Stimulated activated CD8-positive, alpha-beta memory T cell treated with anti-CD3 and anti-CD28 coated beads, Interleukin-4, amount 100 ng/mL, for 24 hours (primary cell): ENCODE measurements at places on chromosomes 5 and 9.

DNA sequence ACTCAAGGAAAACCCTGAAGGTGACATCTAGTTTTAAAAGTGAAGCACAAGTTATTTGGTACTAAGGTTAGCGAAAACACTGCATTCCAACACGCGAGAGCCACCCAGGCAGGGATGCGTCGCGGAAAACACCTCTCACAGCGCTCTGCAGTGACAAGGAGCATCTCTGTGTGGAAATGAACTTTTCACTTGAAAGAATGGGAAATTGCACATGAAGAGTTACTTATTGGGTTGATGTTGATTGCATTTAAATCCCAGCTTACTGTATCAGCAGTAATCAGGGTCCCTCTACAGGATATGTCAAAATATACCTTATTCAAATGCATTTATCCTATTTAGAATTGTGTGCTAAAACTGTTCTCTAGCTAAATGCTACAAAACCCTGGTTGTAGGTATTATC is 144.4 kb downstream of the BNC2 start:
- no peak for DNase-seq

DNA sequence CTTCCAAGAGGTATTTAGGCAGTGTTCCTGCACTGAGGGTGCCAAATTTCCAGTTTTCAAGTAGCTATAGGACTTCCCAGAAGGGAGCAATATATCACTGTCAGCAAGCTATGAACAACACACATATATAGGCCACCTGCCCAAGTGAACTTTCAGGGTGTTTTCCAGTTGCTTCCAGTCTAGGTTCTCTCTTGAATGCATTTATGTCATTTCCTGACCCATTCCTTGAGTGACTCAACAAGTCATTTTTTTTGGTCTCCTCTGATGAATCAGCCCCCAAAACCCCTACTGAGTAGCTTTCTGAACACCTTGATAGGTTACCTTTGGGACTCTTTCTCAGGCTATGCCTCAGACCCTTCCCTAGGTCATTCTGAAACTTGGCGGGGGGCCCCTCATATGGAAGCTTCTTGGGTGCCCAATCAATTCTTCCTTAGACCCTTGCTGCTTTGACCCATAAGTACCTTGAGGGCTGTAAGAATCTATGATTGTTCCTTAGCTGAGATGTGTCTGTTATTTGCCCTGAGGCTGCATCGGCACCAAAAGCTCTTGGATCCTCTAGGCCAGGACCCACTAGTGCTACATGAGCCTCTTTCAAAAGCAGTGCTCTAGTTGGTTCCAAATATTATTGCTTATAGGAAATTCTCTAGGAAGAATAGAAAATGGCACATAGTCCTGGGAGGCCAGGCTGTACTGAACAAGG is 12.4 kb downstream of the DNAJB5 start:
- no peak for DNase-seq

DNA sequence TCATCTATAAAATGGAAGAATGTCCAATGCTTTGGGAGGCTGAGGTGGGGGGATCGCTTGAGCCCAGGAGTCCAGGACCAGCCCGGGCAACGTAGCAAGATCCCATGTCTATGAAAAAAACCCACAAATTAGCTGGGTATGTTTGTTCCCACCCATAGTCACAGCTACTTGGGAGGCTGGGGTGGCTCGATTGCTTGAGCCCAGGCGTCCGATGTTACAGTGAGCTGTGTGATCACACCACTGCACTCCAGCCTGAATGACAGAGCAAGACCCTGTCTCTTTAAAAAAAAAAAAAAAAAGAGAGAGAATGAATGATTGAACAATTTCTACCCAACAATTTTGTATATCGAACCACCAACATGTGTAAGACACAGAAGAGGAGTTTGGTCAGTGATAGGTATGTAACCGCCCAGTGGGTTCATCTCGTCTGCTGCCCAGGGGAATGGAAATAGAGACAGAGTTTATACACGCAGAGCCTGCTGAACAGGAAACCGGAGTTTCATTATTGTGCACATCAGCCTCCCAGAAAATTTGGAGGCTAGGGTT is 26.2 kb upstream of the ERGIC1 start:
- no peak for DNase-seq

- no peak for DNase-seq
Measured at GRCh38 chr5:100992354-100992753, 89.3 kb upstream of the ST8SIA4 start.

- no peak for DNase-seq
Measured at GRCh38 chr9:121958530-121958929, 134.6 kb downstream of the TTLL11 start.

GRCh38 chr9:125600194-125600593 is 106.8 kb downstream of the MAPKAP1 start:
- DNase-seq, result no peak

DNA sequence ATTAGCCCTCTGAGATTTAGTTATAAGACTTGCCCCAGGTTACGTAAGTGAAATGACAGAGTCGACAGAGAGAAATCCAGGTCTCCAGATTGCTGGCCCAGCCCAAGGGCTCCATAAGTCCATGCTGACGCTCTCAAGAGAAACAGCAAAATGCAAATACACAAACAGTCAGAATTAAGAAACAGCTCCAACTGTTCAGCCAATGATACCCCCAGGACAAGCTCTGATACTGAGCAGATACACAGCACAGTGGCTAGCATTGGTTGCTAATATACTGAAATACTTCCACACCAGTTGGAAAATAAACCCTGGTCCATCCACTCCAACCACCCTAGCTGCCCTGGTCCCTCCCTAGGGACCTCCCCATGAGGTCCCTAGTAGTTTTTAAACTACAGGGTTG is 94.2 kb downstream of the CDK5RAP2 start:
- DNase-seq, result no peak

- DNase-seq, result no peak
Measured at GRCh38 chr5:37954561-37954960, 114.7 kb upstream of the GDNF start.

- DNase-seq, result no peak
Measured at GRCh38 chr9:16001856-16002255, 449.0 kb downstream of the CCDC171 start.
